T-helper 17 cell (primary cell): ENCODE measurements at places on chromosomes 16 and 17. TPM values are rescaled to one million over a fixed set of nuclear protein-coding genes. Genes with fewer than 3 reads are reported as not detected.

GRCh38 chr16:81174644-81175324 lies 63.7 kb upstream of the BCO1 start:
- no peak for DNase-seq

GRCh38 chr17:39134878-39135277 lies 16.6 kb downstream of the PLXDC1 start:
- no peak for DNase-seq

GRCh38 chr16:29765167-29766032 lies 12.7 kb upstream of the ZG16 start:
- DNase-seq = no peak

- peak; percentile 52 for DNase-seq
These were observed 3.4 kb downstream of the SLC38A10 start for GRCh38 chr17:81291662-81292061.

- no peak for DNase-seq
These were observed 206.4 kb downstream of the HS3ST3A1 start for GRCh38 chr17:13395346-13395745.

DNA sequence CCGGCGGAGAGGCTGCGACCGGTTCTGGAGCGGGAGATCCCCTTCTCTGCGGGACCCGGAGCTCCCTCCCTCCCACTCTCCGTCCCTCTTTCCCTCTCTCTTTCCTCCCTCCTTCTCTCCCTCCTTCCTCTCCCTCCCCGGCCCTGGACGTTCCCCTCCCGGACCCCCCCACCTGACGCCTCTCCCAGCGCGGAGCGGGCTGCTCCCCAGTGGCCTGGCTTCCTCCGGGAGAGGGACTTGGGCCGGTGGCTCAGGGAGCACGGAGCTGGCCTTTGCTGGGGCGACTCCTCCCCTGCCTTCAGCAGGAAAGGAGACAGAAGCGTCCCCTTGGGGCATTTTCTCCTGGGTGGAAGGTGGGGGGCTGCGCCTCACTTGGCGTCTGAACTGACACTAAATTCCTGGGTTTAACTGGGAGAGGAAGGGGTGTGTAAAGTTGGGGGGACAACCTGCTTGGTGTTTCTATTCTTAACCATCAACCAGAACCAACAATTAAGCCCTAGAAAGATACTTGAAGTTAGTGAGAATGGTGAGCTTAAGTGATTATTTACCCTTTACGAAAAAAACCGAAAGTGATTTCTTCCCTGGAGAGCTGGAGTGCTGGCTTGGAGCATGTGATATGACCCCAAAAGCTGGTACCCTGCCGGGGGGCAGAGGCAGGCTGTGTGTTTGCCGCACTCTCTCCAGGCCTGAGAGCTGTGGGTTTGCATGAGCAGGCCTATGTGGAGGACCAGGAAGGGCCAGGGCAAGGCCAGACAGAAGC lies 775 bp downstream of the SPIRE2 start:
- no peak for DNase-seq

The TM4SF5 gene
- not detected for total RNA-seq

The LITAFD gene
- not detected for total RNA-seq

- DNase-seq = no peak
These were observed 478.3 kb upstream of the ZFHX3 start for GRCh38 chr16:73526011-73526804.

DNA sequence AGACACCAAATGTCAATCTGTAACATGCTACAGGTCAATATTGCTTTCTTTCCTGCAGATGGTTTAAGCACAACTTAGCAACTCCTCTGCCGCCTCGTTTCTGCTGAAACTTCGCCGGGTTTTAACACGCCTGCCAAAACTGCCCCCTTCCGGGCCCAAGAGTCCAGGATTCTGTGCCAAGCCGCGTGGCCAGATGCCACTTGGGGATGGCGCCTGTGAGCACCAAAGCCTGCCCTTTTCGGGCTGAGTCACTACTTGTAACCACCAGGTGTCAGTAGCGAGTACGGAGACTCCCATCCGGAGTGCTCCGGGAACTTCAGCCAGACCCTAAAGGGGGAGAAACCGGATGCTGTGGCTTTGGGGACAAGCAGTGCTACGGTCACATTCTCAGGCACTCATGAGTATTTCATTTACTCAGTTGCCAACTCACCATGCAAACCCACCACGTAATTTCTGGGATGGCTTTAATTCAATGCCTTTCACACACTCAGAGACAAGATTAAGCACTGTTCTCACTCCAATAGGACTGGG lies 7.8 kb downstream of the PMP22 start:
- DNase-seq = peak; percentile 20

- no peak for DNase-seq
These were observed 842 bp upstream of the CALB2 start for GRCh38 chr16:71357681-71358080.

DNA sequence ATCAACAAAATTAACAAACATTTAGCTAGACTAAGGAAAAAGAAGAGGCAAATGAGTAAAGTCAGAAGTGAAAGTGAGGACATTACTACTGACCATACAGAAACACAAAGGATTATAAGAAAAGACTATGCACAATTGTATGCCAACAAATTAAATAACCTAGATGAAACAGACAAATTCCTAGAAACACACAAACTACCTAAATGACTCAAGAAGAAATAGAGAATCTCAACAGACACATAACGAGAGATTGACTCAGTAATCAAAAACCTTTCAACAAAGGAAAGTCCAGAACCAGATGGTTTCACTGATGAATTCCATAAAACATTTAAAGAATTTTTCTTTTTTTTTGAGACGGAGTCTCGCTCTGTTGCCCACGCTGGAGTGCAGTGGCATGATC lies 35.7 kb upstream of the MYLK3 start:
- no peak for DNase-seq

DNA sequence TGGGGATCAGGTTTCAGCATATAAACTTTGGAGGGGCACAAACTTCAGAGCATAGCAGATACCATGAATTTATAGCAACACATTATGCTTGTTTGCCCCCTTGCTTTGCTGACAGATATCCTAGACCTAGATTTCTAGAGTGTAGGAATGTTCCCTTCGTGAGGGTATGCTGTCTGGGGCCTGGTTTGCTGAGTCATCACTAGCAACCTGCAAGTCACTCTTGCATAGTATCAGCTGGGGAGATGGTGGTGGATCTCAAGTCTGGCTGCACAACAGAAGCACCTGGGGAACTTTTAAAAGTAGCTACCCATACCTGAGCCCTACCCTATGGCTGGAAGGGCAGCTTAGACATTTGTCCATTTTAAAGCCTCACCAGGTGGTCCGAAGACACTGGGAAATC lies 22.3 kb upstream of the HSBP1 start:
- no peak for DNase-seq
